SK-N-SH (cell line): ENCODE measurements at places on chromosomes 16 and 17.

GRCh38 chr16:86430814-86431213 lies 79.5 kb upstream of the FOXF1 start:
- DNase-seq = no peak

GRCh38 chr16:64409783-64410210 lies 712.1 kb downstream of the CDH11 start:
- no peak for DNase-seq

GRCh38 chr17:700504-701094 lies 14.0 kb downstream of the VPS53 start:
- peak; percentile 58 for DNase-seq

DNA sequence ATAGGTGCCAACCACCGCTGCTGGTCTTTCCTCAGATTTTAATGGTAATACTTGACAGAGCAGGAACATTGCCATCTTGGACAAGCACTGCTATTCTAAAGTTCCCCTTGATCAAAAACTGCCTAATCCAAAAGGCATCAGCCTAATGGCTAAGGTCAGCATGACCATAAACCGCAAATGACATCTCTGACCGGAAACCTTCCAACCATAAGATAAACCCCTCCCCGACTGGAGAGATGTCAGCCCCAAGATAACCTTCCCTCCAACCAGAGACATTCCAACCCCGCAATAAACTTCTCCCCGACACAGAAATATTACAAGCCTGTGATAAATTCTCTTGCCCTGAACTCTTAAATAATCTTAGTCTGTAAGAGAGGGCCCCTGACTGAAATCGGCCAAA lies 7.4 kb upstream of the DHX40 start:
- DNase-seq = no peak

DNA sequence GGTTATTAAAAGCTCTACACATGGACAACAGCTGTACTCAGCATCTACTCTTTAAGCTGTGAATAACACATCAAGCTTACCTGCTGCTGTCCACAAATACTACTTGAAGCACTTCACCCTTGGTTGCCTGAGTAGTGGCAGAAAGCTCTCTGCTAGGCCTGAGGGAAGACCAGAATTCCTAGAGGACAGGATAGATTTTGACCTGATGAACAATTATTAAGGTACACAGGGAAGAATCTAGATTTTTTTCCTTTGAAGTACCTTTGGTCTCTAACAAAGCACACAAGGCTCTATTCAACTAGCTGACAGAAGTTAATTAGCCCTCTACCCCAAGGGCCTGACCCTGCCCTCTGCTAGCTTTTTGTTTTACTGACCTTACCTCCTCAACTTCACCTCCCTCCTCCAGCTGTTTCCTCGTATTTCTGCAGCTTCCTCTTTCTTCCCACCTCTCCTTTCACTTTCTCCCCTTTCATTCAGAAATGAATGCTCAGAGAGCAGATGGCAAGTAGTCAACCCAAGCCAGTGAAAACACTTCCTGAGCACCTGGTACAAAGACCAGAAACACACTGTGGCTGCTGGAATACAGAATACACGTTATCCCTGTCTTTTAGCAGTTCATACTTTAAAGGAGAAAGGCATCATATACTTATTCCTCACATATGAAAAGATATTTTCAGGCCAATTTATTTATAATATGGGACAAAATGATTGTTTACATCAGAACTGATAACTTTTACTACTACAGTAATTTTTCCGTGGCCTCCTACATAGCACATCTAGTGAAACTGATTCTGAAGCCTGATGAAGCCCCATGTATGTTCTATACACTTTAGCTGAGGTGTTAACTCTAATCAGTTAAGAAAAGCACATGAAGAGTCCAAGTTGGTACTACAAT lies 5.7 kb upstream of the VEZF1 start:
- DNase-seq = no peak

DNA sequence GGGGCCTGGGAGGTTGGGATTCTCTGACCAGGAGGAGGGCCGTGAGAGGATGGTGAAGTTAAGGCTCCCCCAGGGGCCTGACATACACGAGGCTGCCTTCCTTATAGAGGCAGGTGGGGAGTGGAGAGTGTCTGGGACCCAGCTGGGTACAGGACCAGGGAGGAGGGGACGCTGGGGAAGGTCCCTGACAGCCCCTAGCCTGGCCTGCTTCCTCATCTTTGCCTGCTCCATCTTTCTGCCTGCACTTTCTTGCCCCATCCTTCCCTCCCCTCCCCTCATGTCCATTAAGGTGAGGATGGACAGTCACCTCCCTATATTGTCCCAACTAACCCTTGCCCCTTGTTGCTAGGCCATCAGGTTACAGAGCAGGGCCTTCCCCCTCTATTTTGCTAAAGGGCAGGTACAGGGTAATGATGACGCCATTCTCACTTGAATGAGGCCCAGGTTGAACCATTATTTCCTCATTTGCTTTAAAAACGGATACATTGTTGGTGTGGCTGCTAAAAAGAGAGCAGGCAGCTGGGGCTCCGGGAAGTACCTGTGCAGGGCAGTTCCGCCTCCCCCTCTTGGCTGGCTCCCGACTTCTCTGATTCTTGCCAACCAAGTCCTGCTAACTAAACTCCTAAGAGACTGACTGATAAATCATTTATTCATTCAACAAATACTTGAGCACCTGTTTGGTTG lies 1.3 kb downstream of the C17orf99 start:
- no peak for DNase-seq

- no peak for DNase-seq
Measured at GRCh38 chr16:54336631-54337204, 50.1 kb upstream of the IRX3 start.

DNA sequence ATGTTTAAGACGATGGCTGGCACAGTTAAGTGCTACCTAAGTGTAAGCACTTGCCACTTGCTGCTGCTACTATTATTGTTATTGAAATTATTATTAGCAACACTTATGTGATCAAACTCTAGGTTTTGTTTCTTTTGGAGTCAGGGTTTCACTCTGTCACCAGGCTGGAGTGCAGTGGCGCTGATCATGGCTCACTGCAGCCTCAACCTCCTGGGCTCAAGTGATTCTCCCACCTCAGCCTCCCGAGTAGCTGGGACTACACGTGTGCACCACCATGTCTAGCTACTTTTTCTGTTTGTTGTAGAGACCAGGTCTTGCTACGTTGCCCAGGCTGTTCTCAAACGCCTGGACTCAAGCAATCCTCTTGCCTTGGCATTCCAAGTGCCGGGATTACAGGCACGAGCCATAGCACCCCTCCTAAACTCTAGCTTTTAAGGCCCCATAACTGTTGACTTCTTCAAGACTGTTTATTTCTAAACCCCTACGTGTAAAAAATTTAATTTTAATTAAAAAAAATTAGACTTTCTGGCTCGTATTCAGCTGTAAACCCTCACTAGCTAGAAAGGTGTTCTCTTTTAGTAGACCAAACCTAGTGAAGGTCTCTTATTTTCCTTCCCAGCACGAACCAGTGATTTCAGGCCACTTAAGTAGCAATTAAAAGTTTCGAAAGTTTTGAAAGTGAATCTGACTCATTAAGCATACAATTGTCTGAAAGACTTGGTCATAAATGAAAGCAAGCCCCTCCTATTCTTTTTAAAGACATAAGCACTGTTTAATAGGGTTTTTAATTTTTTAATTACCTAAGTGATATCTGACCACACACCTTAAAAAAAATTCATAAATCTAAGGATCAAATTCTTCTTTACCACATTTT lies 11.7 kb upstream of the SCNN1B start:
- no peak for DNase-seq

DNA sequence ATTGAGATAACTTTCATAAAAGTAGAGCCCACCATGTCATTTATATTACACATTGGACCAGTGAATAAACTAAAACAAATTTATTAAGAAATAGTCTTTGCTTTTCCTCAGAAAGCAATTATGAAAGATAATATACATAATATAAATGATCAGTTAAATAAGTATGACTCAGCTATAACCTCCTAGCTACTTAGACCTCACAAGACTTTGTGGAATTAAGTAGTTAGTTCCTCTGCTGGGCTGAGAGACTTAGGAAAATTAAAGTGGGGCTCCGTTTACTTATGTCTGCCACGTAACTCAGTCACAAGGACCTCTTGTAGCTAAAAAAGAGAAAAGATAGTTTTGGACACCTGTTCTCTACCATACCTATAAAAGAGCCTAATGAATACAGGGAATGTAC lies 76.9 kb downstream of the MRTFB start:
- no peak for DNase-seq

DNA sequence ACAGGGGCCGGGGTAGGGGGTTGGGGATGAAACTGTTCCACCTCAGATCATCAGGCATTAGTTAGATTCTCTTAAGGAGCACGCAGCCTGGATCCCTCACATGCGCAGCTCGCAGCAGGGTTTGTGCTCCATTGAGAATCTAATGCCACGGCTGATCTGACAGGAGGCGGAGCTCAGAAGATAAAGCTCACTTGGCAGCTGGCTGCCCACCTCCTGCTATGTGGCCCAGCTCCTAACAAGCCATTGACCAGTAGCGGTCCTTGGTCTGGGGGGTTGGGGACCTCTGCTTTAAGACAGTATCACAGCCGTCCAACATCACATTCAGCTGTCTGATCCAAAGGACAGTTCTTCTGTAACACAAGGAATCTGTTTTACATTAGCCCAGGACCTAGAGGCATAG lies 62.5 kb downstream of the SLC39A11 start:
- DNase-seq = no peak

DNA sequence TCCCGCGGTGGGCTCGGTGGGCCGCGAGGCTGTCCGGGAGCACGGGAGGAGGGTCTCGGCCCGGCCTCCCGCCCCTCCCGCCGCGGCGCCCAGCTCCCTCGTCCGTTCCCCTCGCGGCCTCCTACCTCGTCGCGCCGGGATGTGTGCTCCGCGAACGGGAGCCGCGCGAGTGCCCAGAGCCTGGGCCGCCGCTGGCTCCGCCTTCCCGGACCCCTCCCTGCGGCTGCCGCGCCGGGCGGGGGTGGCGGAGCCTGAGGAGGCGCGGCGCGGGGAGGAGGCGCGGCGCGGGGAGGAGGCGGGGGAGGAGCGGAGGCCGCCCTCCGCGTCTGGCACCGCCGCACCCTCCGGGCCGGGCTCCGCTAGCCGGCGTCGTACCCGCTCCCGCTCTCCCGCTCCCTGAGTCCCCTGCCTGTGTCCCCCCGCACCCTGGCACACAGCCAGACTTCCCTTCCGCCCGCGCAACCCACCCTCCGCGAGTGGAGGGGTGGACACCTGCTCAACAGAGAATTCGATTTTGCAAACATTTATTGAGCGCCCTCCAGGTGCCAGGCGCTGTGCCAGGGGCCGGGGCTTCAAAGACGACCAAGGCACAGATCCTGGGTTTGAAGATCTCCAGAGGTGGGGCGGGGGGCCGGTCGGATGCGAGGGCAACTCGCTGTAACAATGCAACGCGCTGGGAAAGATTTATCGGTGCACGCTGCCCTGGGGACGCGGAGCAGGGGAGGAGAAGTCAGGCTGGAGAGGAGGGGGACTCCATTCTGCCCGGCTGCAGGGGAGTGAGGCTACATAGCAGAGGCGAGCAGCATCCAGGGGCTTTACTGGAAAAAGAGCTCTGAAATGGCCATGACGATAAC lies at the start of gene MPP3:
MPP3 (minus strand) TSS at position 171 of the 854 bp plus-strand sequence. CDS start 1,240 bp downstream, outside the sequence.
- DNase-seq = peak; percentile 97

GRCh38 chr17:53571342-53571741 lies 251.4 kb upstream of the KIF2B start:
- DNase-seq = no peak

DNA sequence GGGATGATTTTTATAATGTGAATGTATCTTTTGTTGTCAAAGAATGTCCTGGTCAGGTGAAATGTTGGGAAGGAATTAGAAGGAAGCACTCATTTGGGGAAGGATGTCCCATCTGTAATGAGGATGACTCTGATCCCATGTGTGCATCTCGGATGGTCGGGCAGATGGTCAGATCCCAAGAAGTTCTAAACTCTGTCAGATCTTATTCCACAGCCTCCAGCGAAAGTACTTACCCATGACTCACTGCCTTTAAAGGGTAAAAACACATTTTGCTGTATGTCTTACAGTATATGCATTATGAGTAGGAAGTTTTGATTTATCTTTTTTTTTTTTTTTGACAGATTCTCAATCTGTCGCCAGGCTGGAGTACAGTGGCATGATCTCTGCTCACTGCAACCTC lies 548 bp upstream of the KRTAP4-11 start:
- no peak for DNase-seq

DNA sequence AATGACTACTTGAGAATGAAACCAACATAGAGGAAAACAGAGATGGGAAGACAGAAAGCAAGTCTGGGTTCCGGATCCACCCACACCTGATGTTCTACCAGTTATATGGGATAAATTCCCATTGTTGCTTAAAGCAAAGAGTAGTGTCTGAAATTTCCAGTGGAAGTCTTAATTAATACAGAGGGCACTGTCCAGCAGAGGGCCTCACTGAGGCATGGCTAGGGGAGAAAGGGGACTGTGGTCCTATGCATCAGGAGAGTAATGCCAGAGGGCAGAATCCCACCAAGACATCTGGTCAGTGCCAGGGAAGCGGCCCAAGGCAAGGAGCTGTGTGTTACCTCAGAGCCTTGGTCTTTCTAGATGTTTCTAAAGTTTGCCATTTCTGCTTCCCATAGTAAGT lies 7.5 kb upstream of the UMOD start:
- DNase-seq = peak; percentile 15

- no peak for DNase-seq
Measured at GRCh38 chr17:67069603-67070136, 25.3 kb downstream of the CACNG1 start.

GRCh38 chr16:1550069-1550468 lies 16.6 kb downstream of the TMEM204 start:
- no peak for DNase-seq

GRCh38 chr16:87765473-87765775 lies 362 bp downstream of the KLHDC4 start:
- peak; percentile 62 for DNase-seq
